ENCODE measurements at places on chromosomes 3 and 15.
A peak's percentile ranks its signal among the peaks of the same experiment; 100 is the strongest.

DNA sequence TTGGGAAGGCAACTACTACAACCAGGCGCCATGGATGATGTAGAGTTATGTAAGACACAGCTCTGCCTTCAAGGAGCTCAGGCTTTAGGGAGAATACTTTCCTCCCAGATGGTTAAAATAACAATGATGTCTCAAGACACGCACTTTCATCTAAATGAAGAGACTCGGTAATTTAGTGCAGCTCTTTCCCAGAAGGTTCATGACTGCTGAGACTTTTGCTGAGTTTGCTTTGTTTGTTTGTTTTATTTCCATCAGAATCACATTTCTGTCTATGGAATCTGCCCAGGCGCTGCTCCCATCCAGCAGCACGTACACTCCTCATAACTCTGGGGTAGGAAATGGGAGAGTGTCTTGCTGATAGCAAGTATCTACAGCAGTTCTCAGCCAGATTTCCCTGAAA is 33.9 kb upstream of the MEX3B start:
- no peak for DNase-seq

- no peak for DNase-seq
Measured at GRCh38 chr3:136209921-136210320, 13.8 kb upstream of the MSL2 start.

DNA sequence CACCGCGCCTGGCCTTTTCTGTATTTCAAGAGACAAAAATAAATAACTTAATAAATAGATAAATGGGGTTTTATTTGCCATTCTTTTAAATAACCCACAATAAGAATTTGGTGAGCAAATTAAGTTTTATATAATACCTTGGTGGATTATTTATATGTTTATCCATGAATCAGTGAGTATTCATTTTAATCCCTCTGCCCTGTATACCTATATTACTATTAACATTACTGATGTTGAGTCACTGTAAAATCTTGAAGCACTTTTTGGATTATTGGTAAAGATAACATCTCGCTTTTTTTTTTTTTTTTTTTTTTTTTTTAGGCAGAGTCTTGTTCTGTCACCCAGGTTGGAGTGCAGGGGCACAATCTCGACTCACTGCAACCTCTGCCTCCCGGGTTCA is 154.1 kb downstream of the ZNF609 start:
- no peak for DNase-seq

- DNase-seq, result peak; percentile 54
Measured at GRCh38 chr3:38003371-38003816, 12.8 kb downstream of the VILL start.

DNA sequence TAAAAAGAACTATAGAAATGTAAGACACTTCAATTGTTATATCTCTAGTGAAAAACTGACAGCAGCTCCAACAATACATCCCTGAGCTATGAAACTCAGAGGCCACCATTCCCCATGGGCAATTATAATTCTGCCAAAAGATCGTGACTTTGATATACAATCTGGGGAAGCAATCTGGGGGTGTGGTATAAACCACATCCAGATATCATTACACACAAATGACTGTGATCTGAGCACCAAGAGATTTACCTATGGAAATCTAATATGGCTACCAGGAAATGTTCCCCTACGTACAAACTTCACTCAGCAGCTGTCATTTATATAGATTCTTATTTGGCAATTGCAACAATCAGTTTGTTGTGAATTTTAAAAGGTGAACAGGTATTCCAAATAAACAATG is 110.3 kb downstream of the FRMD5 start:
- DNase-seq, result no peak

DNA sequence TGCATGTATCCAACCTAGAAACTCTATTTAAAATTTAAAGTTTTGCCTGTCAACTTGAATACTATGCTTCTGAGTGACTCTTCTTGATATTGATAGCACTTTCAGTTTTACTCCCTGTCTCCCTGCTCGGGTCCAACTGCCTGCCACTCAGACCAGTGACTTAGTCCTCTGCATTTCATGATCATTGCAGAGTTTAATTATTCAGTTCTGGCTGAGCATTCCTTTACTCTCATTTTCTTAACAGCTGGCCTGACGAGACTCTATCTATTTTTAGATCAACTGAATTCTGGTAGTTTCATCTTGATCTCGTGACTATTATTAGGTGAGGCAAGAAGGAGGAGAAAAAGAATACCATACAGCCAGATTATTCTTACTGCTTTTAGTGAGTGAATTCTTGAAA is 617.4 kb downstream of the SI start:
- no peak for DNase-seq

GRCh38 chr15:55250941-55251340 is 38.7 kb downstream of the RAB27A start:
- no peak for DNase-seq

DNA sequence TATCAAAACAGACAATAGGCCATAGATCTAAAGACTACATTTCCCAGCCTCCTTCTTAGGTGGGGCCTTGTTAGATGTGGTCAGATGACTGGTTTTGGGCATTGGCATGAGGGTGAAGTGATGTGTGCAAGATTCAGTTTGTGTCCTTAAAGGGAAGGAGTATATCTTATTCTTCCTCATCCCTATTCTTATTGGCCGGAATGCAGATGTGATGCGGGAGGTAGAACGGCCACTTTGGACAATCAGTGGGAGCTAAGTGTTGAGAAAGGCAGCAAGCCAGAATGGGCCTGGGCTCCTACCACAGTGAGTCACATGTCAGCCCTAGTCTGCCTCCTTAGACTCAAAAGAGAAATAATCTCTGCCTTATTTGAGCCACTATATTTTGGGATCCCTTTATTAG is 89.8 kb upstream of the MEX3B start:
- no peak for DNase-seq

- no peak for DNase-seq
Measured at GRCh38 chr15:95988574-95988887, 342.0 kb upstream of the NR2F2 start.

DNA sequence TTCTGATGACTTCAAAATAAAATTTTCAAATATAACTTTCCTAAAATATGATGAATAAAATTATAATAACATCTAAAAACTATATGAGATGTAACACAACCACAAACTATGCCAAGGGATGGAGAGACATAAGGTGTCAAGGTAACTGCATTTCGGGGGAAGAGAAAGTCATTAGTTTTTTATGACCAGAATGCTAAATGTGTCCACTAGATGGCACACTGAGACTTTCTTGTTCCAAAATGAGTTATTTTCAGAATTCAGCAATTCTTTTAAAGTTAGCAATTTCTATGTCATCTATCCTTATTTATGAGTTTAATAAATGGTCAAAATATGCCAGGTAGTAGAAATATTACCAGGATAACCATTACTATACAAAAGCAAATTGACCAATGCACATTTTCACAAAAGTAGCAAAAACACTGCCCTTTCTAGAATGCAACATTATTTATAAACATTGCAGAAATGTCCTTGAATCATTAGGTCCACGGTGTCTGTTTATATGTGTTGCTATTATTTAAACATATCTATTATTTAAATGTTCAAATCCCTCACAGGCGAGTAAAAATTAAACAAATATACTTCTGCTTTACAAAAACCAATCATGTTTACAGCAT is 374.2 kb downstream of the PLCL2 start:
- DNase-seq, result no peak

GRCh38 chr3:186413615-186414415 is 51.8 kb upstream of the DGKG start:
- DNase-seq, result no peak

GRCh38 chr3:71689291-71689690 is 35.9 kb downstream of the EIF4E3 start:
- DNase-seq, result no peak

DNA sequence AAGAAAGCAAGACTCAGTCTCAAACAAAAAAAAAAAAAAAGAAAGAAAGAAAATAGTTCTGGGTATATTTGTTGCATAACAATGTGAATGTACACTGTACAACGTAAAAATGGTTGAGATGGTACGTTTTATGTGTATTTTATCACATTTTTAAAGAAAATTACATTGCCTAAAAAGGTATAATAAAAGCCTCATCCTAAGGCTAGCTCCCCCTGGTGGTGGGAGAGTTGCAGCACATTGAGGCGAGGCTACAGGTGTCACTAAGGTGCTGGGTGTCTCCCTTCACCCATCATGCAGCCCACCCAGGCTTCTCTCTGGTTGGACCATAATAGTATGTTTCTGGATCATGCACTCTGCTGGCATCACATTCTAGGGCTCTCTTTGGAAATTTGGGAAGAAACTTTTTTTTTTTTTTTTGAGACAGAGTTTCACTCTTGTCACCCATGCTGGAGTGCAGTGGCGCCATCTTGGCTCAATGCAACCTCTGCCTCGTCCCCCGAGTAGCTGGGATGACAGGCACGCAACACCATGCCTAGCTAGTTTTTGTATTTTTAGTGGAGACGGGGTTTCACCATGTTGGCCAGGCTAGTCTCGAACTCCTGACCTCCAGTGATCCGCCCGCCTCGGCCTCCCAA is 12.4 kb upstream of the RAB11A start:
- DNase-seq, result peak; percentile 81

DNA sequence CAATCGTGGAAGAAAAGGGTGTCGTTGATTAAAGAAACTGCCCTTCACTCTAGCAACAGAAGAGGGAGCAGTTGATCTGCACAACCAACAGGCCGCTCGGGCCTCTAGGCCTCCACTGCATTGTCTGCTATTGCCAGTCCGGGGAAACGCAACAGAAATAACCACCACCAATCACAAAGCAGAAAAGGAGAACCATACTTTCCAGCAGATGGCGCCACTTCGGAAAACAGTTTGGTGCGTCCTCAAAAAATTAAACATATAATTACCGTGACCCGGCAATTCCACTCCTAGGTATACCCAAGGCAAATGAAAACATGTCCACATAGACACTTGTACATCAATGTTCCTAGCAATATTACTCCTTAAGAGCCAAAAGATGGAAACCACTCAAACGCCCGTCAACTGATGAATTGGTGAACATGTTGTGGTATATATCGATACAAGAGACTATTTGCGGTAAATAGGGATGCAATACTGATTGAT is 154.1 kb downstream of the TJP1 start:
- DNase-seq, result no peak

DNA sequence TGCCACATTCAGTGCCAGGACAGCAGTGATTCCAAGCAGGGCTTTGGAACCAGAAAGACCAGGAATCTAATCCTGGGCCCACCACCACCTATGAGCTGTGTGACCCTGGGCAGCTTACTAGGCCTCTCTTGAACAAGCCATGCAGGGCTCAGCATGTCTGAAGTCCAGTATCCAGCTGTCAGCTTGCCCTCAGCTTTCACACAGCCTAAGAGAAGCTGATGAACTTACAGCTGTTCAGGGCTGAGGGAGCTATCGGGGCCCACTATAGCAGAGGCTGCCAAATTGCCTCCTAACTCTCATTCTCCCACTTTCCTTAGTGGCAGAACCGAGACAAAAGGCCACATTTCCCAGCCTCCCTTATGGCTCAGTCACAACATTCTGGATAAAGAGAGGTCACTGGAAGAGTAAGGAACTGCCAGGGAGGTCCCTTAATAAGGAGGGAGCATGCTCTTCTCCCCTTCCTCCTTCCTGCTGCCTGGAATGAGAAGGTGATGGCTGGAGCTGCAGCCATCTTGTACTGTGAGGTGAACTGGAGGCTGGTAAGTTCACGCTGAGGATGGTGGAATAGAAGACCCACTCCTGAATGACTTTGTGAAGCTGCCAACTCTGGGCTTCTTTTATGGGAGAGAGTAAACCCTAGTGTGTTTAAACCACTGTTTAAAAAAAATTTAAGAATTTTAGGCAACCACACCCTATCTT is 34.5 kb downstream of the FEM1B start:
- DNase-seq, result no peak

DNA sequence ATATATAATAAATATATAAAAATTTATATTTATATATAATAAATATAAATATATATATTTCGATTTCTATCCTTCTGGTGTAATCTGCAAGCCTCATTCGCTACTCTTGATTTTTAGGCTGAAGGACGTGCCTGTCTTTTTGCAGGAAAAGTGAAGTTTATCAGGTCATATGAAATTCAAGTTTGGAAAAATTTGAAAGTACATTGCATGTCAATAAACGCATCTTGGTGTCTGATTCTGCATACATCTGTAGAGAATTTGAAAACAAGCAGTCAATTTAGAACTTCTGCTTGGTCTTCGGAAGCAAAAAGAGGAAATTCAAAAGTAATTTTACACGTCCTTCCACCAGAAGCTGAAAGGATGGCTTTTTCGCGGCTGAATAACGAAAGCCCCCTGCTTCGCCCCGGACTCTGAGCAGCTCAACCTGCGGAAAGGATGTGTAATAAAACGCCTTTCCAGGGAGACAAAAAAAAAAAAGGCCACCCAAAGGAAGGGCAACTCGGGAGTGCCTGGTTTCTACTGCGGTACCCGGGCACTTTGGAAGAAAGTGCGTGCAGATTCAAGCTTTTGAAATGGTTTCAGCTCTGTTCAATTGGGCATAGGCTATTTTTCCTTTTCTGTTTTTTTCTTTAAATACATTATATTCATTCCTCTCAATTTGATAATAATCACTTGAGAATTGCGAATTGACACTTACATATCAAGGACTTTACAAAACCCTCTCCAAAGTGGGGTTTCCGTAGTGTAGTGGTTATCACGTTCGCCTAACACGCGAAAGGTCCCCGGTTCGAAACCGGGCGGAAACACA is 1.5 kb upstream of the MYNN start:
- peak; percentile 45 for DNase-seq

GRCh38 chr3:23442598-23443383 is 239.7 kb downstream of the UBE2E2 start:
- no peak for DNase-seq

DNA sequence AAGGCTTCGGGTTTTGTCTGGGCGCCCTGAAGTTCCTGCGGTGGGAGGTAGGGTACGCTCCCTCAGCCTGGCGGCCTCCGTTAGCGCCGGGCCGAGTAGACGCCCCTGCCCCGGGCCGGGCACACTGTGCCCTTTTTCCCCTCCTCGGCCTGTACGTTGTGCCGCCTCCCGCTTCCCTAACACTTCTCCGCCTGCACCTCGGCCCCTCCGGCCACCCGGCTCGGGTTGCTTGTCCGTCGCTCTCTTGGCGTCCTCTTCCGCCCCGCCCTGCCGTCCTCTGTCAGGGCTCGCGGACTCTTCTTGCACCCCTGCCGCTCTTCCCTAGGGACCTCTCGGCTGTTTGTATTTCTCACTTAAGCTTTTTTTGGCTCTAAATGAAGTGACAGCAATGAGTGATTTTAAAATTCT is 384 bp downstream of the KNL1 start:
- no peak for DNase-seq

DNA sequence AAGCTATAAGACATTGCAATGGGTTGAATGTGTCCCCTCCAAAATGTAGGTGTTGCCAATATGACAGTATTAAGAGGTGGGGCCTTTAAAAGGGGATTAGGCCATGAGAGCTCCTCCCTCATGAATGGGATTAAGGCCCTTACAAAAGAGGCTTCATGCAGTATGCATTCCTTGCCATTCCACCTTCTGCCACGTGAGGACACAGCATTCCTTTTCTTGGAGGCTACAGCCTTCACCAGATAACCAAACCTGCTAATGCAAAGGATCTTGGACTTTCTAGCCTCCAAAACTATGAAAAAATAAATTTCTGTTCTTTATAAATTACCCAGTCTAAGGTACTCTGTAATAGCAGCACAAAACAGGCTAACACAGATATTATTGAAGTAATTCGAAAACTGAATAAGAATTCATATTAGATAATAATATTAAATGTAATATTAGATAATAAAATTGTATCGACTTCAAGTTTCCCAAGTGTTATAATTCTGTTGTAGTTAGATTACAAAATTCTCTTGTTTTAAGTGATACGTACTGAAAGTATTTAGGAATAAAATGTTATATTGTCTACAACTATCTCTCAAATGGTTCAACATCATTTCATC is 29.4 kb upstream of the ATP8B4 start:
- no peak for DNase-seq

- DNase-seq, result no peak
Measured at GRCh38 chr3:55484191-55484689, 2.9 kb downstream of the WNT5A start.

Data from activated CD4-positive, alpha-beta T cell treated with anti-CD3 and anti-CD28 coated beads, Interleukin-2, amount 50 U/mL, for 4 hours (primary cell).